LHCN-M2 (cell line): ENCODE measurements at places on chromosomes 6 and 20. TPM values are rescaled to one million over a fixed set of nuclear protein-coding genes. Genes with fewer than 3 reads are reported as not detected.

DNA sequence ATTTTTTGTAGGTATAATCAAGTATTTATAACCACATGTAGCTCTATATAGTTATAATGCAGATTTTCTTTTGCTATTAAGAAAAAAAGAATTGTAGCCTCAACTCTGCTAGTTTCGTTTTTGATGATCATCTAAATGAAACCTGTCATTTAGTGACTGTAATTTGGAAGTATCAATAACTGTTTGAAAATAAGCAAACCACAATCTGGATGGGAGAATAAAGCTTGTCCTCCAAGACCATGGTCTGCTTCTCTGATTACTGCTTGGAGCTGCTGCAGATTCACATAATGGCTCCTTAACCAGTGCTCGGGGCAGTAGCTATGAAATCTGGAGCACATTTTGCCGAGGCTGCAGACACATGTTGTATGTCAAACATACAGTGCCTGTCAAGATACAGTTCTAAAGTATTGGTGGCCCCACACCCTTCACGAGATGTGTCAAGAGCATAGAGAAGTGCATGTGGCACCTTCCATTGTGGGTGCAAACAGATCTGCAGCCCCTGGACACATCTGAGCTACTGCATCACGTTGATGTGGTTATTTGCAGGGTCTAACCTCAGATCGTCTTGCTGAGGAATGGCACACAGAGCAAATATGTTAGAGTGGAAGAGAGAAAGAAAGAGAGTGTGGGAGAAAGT, 255.7 kb upstream of the SUPT3H start:
- DNase-seq: no peak

DNA sequence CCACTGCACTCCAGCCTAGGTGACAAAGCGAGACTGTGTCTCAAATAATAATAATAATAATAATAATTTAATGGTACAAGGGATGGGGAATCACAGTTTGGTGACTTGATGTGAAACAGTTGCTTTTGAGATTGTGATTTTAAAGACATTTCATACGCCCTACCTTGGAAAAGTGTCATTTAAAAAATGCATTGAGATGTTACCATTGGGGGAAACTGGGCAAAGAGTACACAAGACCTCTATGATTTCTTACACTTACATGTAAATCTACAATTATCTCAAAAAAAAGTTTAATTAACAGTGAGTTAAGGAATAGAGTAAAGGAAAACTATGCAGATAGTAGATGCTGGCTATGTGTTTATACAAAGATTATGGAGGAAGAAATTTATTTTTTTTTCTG, 22.3 kb downstream of the ADTRP start:
- DNase-seq: no peak

DNA sequence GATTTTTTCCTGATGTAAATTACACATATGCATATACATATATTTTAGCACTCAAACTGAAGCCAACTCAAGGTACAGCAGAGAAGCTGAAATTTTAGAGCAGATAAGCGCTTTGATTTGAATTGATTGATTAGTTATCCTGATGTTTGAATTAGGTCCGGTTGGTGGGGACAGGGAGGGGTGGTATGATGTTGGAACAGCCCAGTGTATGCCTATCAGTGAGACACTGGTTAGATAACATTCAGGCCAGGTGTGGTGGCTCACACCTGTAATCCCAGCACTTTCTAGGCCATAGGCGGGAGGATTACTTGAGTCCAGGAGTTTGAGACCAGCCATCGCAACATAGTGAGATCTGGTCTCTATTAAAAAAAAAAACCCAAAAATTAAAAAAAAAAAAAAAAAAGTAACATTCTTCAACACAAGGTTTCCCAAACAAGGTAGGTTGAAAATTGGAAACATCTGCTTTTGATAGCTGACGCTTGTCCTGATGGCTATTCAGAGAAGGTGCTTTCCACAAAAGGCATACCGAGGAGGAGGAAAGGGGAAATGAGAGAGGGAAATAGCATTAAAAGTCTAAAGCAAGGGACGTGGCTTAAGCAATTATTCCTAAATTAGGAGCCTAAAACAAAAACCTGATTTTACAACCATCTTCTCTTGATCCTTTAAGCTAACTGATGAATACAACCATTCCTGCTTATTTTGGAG, 288.4 kb upstream of the JARID2 start:
- DNase-seq: no peak

- DNase-seq: no peak
These were observed 261.9 kb upstream of the MOCS1 start for GRCh38 chr6:40196135-40196518.

VGLL2 gene
- total RNA-seq: 0.19 and 0.75 TPM in 2 replicates

KIF25 gene
- not detected in 2 replicates for total RNA-seq

CST5 gene
- not detected in 2 replicates for total RNA-seq

SLC17A9 gene
- total RNA-seq: not detected in 2 replicates

DNA sequence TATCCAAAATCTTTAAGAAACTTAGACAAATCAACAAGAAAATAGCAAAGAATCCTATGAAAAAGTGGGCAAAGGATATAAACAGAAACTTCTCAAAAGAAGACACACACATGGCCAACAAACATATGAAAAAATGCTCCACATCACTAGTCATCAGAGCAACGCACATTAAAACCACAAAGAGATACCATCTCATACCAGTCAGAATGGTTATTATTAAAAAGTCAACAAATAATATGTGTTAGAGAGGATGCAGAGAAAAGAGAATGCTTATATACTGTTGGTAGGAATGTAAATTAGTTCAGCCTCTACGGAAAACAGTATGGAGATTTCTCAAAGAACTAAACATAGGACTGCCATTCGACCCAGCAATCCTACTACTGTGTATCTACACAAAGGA, 212.0 kb upstream of the DTNBP1 start:
- DNase-seq: peak; percentile 62

DNA sequence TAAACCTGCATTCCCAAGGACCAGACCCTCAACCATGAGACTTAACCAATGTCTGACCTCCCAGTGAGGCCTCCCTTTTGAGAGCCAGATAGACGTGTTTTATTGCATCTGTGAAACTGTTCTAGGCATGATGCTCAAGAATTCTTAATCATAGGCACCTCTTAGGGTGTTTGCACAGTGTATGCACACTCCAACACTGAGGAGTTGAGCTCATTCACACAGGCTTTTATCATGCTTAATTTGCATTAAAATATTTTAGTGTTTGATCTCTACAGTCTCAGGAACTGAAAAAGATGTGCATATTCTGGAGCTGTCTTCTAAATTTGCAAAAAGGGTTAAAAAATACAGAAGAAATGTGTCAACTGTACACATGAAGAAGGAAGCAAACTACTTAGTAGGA, 27.4 kb downstream of the RHAG start:
- no peak for DNase-seq

DNA sequence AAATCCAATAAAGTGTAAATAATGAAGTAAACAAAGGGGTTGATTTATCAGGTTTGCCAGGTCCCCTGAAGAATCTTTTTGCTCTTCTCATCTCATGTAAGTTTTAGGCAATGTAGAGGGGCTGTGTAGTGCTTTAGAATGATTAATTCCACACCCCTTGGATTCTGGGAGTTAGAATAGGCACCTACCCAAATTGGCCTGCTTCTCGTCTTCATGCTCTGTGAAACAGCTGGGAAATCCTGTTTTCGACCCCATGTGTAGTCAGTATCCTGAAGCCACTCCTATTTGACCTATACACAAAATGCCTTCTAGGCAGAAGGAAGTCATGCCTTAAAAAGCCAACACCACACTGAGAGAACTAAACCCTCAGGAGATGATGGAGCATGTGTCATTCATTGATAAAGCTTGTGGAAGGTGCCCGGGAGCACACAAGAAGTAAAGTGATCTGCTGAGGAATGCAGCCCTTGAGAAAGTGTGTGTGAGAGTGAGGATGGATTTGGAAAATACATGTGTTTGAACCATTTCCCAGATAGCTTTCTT, 170.9 kb downstream of the KLHL32 start:
- peak; percentile 3 for DNase-seq

DNA sequence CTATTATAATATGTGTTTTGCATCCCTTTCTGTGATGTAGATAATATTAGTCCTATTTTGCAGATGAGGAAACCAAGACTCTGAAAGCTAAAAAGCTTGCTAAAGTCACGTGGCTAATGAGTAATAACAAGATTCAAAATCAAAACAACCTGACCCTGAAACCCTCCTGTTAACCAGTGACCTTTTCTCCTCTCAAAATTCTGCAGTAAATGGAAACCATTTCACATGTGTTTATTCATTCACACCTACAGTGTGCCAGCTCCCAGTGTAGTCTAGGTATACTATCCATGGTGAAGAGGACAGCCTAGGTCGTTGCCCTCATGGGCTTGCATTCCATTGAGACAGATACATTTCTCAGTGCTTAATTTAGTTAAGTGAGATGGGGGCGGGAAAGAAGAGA, 30.6 kb upstream of the PHACTR2 start:
- DNase-seq: no peak

DNA sequence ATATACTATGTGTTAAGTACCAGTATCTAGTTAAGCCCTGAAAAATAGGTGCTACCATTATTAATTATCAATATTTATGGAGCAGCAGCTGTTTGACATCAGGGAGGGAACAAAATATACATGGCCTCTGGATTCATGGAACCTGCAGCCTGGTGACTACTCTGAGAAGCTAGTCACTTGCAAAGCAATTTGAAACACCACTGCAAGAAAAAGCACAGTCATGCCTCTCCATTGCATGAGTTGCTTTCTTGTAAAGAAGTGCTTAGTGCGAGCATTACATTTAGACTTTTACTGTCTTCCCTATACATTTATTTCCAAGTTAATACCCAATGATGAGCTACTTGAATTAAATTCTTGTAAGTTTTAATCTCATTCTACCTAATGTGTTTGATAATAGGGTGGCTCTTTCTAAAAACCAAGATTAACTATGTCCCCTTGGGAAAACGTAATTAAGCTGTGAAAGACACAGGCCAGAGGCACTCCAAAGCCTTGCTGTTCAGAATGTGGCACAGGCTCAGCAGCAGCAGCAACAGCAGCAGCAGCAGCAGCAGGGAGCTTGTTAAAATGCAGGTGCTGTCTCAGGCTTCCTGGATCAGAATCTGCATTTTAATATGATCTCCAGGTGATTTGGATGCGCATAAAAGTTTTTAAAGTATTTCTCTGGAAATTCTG, 83.6 kb downstream of the PFDN4 start:
- no peak for DNase-seq

IYD gene
- total RNA-seq: under 0.01 TPM in 1 of 2 replicates, not detected in the other

SLC22A1 gene
- 0.17 and 0.19 TPM in 2 replicates for total RNA-seq

GRCh38 chr6:15854826-15855710, 192.2 kb upstream of the DTNBP1 start:
- DNase-seq: no peak

- DNase-seq: peak; percentile 38
These were observed 332.6 kb upstream of the EPHA7 start for GRCh38 chr6:93751969-93752368.

DNA sequence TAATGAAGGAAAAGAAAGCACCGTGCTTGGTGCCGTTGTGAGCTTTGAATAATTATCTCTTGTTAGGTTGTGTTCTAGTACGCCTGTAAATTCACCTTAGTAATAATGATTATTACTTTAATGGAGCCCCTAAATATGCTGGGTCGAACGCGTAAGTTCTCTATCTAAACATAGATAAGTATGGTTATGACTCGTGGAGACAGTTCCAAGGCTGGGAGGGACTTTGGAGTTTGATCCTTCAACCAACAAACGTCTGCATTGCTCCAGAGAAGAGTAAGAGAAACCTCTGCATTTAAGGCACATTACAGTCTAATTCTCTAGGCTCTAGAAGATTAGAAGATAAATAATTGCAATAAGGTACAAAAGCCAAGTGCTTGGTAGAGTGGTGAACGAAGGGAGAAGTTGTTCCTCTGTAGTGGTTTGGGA, 514 bp downstream of the ACOT13 start:
- no peak for DNase-seq

POPDC3 gene
- 64.8 and 77.9 TPM in 2 replicates for total RNA-seq

ITCH gene
- total RNA-seq: 38.7 and 38.9 TPM in 2 replicates

TCF15 gene
- not detected in 2 replicates for total RNA-seq

- no peak for DNase-seq
These were observed 198.6 kb downstream of the ZDHHC14 start for GRCh38 chr6:157579467-157580031.

DNA sequence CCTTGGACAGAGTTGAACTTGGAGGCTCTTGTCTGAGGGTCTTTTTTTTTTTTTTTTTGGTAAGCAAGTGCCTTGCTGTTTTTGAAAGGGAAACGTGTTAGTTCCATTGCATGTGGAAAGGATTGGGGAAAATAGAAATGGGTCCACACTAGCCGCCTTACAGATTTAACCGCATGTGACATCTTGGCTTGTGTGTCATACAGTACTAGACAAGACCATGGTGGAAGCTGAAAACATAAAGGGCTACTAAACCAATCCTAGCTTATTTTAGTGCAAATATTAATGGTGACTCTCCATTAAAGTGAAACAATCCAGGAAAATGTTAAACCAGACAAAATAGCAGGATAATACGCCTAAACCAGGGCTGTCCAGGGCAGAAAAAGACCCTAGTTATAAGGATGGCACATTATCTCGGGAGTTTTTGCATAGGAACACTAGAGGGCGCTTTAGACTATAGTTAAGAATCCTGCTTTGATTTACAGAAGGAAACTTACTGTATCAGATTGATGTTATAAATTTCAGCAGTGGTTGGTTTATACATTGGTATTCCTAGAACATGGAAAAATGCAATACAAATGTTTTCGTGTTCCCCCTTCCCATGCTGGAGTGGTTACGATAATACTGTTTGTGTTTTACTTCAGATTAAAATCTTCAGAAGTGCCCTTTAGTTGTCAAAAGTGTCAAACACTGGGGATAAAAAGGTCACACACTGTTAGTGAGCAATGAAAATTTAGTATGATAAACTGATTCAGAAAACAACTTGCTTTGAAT, 59.8 kb upstream of the DEK start:
- DNase-seq: peak; percentile 52

DNA sequence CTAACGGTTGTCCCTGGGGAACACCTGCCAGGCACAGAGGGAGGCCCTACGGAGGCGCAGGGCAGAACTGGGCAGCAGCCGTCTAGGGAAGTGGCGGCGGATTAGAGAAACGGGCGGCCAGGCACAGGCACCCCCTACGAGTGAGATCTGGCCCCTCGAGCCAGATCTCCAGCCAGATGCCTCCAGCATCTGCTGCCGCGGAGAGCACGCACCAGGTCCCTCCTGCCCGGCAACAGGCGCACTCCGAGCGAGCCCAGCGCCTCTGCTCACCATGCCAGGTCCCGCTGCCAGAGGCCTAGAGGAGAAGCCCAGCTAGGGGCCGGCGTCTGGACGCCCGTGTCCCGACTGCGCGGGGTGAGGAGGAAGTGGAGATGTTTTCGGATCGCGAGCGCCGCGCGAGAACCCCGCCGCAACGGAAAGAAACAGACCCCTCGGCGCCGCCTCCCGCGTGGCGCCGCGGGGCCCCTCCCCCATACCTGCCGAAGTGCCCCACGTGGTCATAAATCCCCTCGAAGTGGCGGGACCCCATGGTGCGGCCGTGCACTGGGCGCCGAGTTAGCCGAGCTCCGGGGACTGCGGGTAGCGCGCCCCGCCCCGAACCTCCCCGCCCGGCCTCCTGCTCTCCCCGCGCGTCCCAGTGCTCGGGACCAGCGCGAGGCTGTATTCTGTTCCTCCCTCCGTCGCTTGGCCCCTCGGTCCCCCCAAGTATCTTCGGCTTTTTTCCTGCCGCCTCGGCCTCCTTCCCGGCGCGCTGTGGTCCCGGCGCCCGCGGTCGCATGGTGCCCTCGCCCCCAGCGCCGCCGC, at the start of gene SLC22A16:
Gene SLC22A16 (minus strand): TSS at position 568 of the 804 bp plus-strand sequence. CDS start 39 bp downstream, at position 529.
- DNase-seq: no peak

VPS16 gene
- 36.1 and 41.8 TPM in 2 replicates for total RNA-seq
